ENCODE measurements at places on chromosomes 16 and 17. TPM values are rescaled to one million over a fixed set of nuclear protein-coding genes. Genes with fewer than 3 reads are reported as not detected.

CDH16 gene
- total RNA-seq = not detected

CD300E gene
- 0.30 TPM for total RNA-seq

TPSB2 gene
- total RNA-seq = 3.6 TPM

TBC1D3C gene
- total RNA-seq = not detected

DNA sequence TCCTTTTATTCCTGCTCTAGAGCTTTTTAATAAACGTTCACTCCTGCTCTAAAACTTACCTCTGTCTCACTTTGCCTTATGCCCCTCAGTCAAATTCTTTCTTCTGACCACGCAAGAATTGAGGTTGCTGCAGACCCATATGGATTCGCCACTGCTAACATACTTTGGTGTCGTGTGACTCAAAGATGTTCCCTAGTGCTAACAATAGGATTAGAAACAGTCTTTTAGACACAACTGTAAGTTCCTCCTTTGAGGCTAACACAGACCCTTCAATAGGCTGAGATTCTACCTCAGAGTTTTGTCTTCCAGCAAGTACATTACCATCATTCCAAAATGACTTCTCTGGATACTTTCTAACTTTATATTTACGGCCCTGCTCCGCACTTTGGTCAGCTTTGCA, 149.5 kb upstream of the COX10 start:
- DNase-seq = no peak

DNA sequence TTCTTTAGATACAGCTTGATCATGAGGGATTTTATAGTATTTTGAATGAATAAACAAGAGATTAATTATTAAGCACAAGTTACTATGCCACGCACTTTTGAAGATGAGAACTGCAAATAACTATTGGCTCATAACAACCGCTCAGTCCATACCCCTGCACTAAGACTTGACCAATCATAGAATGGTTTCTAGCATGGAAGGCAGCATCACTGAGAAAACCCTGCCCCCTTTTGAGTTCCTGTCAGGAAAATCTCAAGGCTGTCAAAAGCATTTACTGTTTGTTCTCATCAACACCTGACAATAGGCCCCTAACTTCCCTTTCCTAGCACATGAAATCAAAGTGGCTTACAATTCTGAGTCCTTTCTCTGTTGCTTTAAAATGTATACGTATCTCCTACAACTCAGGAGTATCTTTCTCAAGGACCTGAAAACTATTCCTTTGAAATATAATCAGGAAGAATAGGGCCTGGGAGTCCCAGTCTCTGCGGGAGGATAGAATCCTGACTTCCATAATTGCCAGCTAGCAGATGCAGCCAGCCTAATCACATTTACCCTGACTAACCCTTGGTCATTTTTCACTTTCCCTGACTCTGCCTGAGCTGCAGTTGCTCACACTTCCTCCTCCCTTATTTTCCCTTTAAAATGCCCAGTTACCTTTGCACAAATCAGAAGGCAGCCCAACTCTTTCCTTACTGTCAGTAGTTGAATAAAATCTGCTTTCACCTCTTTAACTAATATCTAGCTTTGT, 9.1 kb upstream of the MMD start:
- DNase-seq = no peak

GRCh38 chr16:11401161-11402050, 56.1 kb downstream of the RMI2 start:
- peak; percentile 65 for DNase-seq

GRCh38 chr17:83183145-83183948, 103.9 kb downstream of the METRNL start:
- DNase-seq = no peak

DNA sequence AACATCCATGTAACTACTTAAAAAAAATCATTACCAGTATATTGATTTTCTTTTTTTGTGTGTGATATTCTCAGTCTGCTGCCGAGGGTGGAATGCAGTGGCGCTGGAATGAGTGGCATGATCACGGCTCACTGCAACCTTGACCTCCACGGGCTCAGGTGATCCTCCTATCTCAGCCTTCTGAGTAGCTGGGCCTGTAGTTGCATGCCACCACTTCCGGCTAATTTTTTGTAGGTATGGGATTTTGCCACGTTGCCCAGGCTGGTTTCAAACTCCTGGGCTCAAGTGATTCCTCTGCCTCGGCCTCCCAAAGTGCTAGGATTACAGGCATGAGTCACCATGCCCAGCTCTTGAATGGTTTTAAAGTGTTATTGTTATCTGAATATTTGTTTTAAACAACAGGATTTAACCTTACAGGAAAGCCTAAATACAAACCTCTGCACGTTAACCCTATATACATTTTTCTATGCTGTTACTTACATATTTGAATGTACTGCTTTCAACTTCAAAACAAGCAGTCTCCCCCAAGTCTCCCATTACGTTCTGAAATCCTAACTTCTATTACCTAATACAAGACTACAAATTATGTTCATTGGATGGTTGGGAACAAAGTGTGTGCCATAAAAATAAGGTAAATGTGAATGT, 61.7 kb downstream of the KPNA2 start:
- DNase-seq = no peak

GRCh38 chr17:49180998-49181635, 29.3 kb downstream of the GNGT2 start:
- DNase-seq = no peak

GRCh38 chr17:59362811-59363205, 31.4 kb downstream of the YPEL2 start:
- DNase-seq = no peak

DNA sequence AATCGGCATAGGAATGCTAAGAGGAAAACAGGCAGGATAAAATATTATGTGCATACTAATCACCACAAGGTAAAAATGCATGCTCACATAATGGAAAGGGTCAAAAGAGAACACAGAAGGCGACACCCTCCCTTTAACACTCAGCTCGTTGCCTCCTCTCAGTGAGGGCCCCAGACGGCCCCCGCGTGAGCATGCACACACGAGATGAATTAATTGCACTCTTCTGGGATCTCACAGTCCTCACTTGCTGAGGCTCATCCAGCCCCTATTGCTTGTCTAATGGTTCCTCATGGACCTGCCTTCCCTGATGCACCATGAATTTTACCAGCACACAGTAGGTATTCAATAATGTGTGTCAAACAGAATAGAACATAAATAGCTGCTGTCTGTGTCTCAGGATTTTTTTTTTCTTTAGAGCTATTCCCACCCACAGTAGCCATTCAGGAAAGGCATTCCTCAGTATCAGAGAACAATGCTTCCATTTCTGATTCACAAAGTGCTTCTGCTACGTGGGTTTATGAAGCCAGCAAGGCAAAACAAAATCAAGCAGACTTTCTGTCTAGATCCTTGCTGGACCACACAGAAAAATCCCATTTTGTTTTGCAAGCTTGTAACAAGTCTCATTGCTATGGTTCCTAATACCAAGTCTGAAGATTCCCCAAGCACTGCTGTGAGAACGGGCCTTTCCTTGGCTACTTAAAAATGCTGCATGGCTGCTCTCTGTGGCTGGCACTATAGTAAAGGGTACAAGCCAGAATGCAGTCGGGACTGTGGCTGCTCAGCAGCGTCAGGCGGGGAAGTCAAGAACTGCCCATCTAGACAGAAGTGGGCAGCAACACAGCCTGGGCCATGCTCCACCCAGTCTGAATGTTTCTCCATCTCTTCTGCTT, 43.6 kb downstream of the TOM1L2 start:
- DNase-seq = no peak

DNA sequence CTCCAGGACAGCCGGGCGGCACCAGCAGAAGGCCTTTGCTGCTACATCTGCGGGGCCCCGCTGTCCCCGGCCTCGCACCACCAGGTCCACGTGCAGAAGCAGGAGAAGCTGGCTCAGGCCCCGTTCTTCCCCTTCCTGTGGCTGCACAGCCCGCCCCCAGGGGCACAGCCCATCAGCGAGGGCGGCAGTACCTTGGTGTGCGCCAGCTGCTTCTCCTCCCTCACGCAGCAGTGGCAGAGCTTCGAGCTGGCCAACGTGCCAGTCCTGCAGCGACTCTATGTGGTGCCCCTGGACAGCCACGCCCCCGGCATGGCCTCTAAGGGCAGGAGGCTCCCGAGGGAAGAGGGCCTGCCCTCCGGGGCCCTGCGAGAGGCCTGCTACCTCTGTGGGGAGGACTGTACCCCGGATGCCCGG, 58.3 kb upstream of the CIBAR2 start:
- no peak for DNase-seq

- DNase-seq = no peak
These were observed 3.6 kb downstream of the GPS1 start for GRCh38 chr17:82055023-82055964.

DNA sequence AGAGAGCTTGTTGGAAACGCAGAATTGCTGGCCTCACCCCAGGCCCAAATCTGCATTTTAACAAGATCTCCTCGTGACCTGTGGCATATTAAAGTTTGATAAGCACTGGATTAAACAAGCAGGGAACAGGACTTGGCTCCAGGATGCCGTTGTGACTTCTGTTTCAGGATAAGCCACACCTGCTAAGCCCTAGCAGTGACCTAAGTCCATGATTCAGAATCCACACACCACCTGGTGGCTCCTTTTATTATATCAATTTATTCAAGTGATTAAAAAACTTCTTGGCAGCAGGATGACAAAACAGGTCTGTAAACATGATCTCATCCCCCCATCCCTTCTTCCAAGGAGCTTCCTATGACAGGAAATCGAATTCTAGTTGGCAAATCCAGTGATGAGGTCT, 9.1 kb downstream of the NAGPA start:
- no peak for DNase-seq

GRCh38 chr16:31130899-31131298, 4.6 kb downstream of the PRSS8 start:
- DNase-seq = no peak
